ENCODE measurements at places on chromosomes 6 and 20. TPM values are rescaled to one million over a fixed set of nuclear protein-coding genes. Genes with fewer than 3 reads are reported as not detected.

DNA sequence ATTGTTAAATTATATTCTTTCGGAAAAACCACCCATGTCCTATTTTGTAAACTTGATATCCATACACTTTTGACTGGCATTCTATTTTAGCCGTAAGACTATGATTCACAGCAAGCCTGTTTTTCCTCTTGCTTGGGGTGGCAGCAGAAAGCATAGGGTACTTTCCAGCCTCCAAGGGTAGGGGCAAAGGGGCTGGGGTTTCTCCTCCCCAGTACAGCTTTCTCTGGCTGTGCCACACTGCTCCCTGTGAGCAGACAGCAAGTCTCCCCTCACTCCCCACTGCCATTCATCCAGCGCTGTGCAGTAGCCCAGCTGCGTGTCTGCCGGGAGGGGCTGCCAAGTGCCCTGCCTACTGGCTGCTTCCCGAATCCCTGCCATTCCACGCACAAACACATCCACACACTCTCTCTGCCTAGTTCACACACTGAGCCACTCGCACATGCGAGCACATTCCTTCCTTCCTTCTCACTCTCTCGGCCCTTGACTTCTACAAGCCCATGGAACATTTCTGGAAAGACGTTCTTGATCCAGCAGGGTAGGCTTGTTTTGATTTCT is 2.1 kb upstream of the ESR1 start:
- DNase-seq, result peak; percentile 33

DNA sequence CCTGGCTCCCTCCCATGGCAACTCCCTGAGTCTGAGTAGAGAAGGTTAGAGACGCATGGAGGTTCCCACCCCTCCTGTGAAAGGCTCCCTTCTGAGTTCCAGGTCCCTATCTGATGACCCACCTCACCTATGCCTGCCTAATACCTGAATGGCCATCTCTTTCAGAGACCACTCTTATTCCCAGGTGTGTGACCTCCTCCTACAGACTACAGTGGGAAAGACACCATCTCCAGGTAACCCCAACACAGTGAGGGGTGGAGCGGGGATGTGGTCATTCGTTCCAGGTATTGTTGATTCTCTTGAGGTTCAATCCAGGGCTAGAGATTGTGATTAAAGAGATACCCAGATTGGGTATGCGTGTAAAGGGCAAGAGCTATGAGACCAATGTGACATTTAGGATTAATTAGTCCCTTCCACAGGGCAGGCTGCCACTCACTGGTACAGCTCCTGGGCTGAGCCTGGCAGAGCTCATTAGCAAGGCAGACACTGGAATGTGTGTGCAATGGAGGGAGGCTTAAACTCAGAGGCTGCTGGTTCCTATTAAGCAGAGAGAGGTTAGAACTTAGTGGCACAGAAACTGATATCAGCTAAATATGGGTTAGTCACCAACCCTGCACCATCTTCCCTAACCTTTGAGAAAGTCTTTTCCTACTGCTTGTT is 46.5 kb upstream of the IER3 start:
- DNase-seq, result peak; percentile 23

- DNase-seq, result no peak
Measured at GRCh38 chr20:53576195-53576580, 17.5 kb downstream of the ZNF217 start.

TOP1 gene
- total RNA-seq, result 31.6 TPM

CFB gene
- not detected for total RNA-seq

NT5E gene
- total RNA-seq, result not detected

DNA sequence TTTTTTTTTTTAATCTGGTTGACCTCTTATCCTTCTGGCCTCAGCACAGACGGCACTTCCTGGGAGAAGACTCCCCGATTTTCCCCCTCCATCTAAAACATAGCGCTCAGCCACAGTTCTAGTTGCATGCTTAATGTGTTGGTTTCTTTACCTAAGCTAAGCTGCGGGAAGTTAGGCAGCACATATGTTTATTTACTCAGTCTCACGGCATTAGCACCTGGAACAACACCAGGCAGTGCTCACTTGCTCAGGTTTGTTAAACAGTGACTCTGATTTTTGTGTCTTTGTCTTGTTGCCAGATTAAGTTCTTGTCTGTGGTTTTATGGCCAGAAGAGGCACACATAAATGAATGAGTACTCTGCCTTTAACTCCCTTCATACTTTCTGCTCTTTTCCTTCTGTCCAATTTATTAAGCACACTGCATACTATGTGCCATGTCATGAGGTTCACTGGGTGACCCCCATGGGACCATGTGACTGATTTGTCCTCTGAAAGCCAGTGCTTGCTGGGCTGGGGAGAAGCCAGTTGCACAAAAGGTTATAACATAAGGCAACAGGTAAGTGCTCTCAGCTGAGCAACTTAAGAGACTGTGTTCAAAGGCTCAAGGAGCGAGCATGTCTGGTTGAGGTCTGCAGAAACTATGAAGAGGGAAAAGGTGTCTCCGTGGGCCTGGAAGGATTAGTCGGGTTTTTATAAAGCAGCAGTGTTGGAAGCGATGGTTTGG is 93.6 kb downstream of the RPP40 start:
- DNase-seq, result no peak

BCAS4 gene
- total RNA-seq, result 15.3 TPM

BANF2 gene
- not detected for total RNA-seq

PAX1 gene
- total RNA-seq, result not detected

- no peak for DNase-seq
Measured at GRCh38 chr6:73180076-73180738, 45.1 kb downstream of the KHDC1L start.

DNA sequence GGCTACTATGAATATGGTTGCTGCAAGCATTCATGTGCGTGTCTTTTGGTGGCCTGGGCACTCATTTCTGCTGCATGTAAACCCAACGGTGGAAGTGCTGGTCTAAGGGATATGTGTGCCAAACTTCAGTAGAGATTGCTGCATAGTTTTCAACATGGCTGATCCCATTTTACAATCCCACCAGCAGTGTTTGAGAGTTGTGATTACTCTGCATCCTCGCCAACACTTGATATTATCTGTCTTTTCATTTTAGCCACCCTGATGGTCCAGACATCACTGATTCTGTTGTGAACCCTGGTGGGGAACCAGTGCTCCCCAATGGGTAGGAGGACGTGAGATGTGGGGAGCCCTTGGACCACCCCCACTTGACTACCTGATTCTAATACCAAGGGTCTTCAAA is 27.5 kb downstream of the PACSIN1 start:
- no peak for DNase-seq

ASIP gene
- not detected for total RNA-seq

DNA sequence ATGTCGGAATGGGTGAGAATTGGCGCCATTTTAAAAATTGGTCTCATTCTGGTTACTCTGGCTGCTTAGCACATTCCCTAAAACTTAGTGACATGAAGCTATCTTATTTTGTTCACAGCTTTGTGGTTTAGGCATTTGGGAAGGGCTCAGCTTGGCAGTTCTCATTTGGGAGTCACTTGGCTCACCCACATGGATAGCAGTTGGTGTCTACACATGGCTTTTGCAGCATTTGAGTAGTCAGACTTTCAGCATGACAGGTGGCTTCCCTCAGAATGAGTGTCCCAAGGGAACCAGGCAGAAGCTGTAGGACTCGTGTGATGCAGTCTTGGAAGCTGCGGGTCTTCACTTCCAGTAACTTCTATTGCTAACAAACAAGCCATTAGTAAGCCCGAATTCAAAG is 64.6 kb downstream of the UST start:
- DNase-seq, result no peak

- DNase-seq, result peak; percentile 17
Measured at GRCh38 chr6:23454080-23454976, 671.7 kb upstream of the NRSN1 start.

- no peak for DNase-seq
Measured at GRCh38 chr6:3138341-3138740, 19.0 kb downstream of the TUBB2A start.

DNA sequence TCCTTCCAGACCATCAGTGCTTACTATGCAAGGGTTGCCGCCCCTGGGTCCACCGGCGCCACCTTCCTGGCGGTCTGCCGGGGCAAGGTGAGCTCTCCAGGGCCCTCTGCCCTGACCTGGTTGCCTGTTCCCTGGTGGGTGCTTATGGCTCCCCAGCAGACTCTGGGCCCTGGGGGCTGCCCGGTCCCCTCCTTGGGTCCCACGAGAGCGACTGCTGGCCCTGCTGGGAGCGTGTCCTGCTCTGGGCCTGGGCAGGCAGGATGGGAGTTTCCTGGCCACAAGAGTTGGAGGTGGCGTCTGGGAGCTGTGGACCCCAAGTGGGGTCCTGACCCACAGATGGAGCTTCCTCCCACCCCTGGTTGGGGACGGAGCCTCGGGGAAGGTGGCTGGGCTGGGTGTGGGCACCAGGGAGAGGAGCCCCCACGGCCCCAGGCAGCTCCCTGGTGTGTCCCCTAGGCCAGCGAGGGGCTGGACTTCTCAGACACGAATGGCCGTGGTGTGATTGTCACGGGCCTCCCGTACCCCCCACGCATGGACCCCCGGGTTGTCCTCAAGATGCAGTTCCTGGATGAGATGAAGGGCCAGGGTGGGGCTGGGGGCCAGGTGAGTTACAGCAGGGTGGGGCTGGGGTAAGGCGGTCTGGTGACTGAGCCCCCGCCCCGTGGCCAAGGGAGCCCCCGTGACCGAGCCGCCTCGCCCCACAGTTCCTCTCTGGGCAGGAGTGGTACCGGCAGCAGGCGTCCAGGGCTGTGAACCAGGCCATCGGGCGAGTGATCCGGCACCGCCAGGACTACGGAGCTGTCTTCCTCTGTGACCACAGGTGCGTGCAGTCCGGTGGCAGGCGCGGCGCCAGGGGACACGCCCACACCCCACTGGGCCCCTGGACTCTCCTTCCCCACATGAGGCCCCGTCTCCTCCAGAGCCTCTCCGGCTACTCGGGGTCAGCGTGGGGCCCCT is 7.1 kb upstream of the TNFRSF6B start:
- no peak for DNase-seq

CAP2 gene
- 18.4 TPM for total RNA-seq

DNA sequence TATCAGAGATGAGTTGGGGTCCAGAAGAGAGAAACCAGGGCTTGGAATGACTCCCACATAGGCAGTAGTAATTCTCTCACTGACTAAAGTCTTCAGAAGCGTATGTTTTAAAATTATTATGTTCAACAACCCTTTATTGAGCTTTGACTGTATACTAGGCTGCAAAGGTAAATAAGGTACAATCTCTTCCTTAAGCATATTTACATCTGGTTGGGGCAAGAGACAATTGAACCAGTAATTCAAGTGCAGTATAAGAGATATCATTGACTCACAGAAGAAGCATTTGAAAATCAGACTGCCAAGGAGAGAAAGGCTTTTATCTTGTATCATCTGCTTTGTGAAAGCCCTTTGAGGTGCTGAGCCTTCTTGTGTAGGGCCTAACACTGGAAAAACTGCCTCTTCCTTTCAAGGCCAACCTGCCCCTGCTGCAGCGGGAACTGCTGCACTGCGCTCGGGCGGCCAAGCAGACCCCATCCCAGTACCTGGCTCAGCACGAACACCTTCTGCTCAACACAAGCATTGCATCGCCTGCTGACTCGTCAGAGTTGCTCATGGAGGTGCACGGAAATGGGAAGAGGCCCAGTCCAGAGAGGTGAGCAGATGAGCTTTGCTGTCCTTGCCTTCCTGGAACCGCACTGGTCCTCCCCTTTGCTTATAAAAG is 39.3 kb upstream of the C20orf144 start:
- no peak for DNase-seq

- no peak for DNase-seq
Measured at GRCh38 chr6:11491596-11492463, 45.7 kb upstream of the TMEM170B start.

DNA sequence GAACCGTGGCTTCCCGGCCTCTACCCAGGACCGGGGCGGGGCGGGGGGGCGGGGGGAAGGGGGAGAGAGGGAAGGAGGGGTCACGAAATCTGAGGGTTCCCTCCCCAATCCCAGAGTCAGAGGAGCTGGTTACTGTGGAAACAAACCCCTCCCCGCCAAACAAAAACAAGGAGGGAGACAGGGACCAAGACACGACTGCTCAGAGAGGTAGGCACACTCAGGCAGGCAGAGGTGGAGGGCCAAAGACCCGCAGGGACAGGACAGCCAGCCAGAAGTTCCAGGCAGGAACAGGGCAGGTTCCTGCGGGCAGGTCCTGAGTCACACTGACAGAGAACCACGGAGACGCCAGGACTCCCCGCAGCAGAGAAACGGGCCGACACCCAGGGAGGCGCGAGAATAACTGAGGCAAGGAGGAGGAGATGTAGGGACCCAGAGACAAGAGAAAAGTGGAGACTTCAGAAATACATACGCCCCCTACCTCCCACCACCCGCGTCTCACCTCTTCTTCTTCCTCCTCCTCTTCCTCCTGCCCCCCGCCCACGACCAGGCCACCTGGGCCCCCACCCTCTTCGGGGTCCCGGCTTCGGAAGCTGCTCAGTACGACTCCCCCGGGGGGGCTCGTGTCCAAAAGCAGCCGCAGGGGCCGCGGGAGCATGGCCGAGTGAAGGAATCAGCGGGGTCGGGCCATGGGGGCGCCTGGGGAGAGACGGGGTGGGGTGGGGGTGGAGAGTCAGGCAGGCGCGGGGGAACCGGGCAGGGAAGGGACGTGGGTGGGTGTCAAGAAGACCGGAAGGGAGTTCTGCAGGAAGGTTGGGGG is 578 bp downstream of the RGL2 start:
- DNase-seq, result peak; percentile 86

GRCh38 chr6:9494864-9495263 is 920.0 kb downstream of the TFAP2A start:
- DNase-seq, result no peak

ADGRG6 gene
- 0.93 TPM for total RNA-seq

GRCh38 chr6:154868143-154868594 is 126.9 kb upstream of the TIAM2 start:
- DNase-seq, result peak; percentile 78

FAXC gene
- total RNA-seq, result 23.0 TPM

DNA sequence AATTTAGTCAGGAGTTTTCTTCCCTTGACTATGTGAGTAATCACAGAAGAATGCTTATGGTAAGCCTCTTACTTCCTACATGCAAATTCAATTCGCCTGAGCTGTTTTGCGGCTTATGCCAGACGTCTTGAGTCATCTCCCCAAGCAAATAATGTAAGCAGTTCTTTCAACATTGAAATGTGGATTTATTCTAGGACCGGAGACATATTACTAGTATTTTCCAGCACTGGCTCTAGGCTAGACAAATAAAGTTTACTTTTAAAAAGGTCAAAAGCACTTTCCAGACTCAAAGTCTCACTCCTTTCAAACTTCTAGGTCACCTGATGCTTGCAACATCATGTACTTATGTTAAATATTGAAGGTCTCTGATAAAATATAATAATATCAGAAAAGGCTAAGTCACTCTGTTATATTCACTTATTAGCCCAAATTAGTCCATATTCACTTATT is 38.1 kb upstream of the NOX3 start:
- DNase-seq, result no peak

PTGIS gene
- total RNA-seq, result 31.3 TPM

DNA sequence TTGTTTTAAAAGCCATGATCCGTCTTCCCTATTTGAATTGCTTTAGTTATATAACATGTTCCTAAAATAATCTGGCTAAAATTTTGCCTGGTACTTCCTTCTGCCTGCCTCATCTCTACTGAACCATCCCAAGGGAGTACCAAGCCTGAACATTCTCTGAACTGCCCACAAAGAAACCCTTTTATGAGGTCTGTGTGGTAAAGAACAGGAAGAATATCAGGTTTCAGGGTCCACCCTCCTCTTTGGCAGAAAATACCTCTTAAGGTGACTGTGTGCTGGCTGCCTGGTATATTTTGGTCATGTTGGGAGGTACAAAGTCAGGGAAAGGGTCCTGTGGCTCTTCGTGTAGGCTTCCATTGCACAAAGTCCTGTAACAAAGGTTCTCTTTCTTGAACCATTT is 574.1 kb upstream of the CHD6 start:
- no peak for DNase-seq

RBM12 gene
- 82.8 TPM for total RNA-seq
